ENCODE measurements at places on chromosomes 12 and 14.

DNA sequence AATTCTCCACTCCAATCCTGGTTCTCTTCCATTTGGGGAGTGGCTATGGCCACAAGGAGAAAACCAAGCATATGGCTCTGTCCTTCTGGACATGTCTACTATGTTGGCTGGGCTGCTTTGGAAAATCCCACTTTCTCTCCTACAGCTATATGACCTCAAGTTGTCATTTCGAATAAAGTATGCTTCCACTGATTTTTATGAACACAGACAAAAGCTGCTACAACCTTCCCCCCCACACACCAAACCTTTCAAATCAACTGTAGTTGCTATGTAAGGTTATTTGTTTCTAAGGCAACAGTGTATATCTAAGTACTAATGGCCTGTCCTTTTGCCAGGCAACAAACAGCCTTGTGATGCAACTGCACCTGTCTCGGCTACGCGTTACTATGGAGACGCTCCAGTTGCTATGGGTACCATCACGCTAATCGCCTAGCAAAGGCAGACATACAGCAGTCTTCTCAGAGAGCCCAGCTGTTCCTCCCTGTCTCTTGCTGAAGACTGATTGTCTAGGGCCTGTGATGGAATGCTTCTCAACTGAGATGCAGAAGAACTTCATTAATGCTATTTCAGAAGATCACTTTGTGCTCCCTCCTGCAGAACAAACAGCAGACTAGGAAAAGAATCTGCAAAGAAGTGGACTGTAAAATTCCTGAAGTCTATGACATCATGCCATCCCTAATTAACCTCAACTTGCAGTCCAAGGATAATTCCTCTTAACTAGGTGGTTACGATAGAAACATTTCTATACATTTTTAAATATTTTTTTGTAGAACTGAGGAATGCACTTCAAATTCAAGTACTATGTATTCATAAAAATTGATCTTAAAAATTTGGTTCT, 67.6 kb downstream of the FOXN3 start:
- no peak for DNase-seq

DNA sequence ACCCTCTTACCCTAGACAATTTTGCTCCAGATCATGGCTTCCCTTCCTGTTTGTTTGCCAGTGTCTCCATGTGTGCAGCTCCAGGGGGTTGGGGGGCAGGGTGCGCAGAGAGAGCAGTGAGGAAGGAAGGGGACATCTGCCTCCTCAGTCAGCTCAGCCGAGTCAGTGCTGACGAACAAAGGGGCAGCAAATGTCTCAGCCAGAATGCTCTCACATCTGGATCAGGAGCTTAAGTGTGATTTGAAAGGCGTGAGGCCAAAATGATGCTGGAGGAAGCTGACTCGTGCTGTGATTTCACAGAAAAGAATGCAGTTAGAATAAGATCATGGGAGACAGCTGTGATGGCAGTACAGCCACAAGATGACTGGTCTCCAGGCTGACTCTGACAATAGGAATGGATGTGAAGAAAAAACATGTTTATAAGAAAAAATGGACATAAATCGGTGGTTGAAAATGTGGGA, 27.1 kb upstream of the CDK17 start:
- peak; percentile 100 for DNase-seq

DNA sequence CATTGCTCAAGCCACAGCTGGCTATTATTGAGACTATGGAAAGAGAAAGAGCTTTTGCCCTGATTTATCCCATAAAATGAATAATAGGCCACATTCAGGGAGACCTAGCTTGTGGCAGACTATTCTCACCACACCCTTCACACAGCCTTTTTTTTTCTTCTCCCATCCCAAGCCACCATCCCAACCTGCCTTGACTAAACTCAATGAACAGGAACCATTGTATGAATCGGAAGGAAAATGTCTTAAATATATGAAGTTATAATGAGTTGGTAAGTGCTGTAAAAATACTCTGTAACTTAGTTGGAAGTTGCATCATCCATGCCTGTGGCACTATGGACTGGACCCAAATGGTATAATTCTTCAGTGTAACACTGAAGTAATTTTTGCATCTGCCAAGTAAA, 338.4 kb downstream of the RAD51B start:
- DNase-seq: peak; percentile 92

GRCh38 chr14:34718750-34719304, 4.4 kb upstream of the CFL2 start:
- peak; percentile 67 for DNase-seq

GRCh38 chr12:17326649-17327048, 720.7 kb upstream of the LMO3 start:
- no peak for DNase-seq

DNA sequence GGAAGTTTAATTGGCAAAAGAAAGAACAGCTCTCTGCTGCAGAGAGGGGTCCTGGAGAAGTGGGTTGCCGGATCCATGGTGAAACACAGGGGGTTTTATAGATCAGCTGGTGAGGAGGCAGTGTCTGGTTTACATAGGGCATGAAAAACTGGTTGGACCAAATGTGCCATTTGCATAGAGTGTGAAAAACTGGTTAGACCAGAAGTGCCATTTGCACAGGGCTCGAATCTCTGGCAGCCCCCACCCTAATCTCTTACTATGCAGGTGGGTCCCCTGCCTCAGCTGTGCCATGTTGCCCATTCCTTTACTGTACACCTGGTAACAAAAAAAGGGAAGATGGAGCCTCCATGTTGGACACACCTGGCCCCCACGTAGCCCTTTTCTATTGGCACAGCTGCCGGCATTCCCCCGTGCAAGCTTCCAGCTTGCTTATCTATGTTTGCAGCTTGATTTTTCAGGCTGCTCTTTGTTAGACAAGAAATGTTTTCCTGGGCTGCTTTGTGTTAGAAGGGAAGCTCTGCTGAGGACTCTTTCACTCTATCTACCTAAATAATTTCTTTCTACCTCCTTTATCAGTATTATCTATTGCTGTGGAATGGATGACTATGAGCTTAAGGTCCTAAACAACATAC, 61.1 kb upstream of the TMEM132D start:
- no peak for DNase-seq

GRCh38 chr12:828726-829395, 76.5 kb downstream of the WNK1 start:
- peak; percentile 41 for DNase-seq

DNA sequence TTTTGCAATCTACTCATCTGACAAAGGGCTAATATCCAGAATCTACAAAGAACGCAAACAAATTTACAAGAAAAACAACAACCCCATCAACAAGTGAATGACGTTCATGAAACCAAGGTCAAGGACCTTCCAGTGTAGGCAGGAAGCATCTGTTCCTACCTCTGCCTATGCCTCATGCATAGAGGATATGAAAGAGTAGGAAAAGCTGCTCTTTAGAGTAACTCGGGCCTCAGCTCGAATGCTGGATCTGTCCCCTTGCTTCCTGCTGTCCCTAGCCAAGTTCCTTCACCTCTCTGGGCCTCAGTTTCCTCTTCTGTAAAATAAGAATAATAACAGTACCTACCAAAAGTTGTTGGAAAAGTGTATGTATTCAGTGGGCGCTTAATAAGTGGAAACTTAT, 65.0 kb downstream of the FOXN4 start:
- no peak for DNase-seq

GRCh38 chr12:122834104-122834920, 945 bp upstream of the HIP1R start:
- peak; percentile 36 for DNase-seq

- DNase-seq: no peak
Measured at GRCh38 chr12:26971963-26972362, 33.7 kb downstream of the FGFR1OP2 start.

- DNase-seq: peak; percentile 14
Measured at GRCh38 chr14:80003138-80003537, 208.2 kb downstream of the DIO2 start.

Data from AG10803 (cell line).